ENCODE measurements at places on chromosomes 7 and 10.

GRCh38 chr10:124735491-124736286 is 8.5 kb downstream of the FAM53B start:
- DNase-seq, result no peak

DNA sequence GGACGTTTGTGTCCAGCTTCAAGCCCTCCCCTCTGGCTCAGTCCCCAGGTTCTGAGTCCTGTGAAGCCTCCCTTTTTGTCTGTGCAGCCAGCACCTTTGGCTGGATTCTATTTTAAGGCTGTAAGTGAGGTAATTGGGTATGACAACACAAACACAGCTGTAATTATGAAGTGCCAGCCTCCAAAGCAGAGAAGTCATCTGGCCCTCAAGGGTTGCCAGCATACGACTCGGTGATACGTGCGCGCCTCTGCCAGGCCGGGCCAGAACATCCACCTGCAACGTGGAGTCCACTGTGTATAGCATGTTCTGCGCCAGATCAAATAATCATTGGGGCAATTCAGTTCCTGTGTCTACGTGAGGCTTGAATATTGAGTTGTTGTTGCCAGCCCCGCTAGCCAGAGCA is 6.7 kb upstream of the FAM180A start:
- no peak for DNase-seq

DNA sequence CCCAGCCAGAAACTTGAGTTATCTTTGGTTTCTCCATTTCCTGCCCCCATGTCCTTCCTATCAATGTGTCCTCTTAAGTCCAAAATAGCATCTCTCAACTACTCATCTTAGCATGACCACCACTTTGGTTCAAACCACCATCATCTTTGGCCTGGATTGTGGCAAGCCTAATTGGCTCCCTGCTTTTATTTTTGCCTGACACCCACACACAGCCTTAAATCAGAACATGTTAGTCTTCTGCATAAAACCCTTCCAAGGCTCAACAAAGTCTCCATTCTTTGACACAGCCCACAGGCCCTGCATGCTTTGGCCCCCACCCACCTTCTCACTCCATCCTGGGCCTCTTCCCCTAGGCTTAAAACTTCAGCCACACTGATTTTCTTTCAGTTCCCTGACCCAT is 2.0 kb upstream of the TSPAN14 start:
- DNase-seq, result no peak

DNA sequence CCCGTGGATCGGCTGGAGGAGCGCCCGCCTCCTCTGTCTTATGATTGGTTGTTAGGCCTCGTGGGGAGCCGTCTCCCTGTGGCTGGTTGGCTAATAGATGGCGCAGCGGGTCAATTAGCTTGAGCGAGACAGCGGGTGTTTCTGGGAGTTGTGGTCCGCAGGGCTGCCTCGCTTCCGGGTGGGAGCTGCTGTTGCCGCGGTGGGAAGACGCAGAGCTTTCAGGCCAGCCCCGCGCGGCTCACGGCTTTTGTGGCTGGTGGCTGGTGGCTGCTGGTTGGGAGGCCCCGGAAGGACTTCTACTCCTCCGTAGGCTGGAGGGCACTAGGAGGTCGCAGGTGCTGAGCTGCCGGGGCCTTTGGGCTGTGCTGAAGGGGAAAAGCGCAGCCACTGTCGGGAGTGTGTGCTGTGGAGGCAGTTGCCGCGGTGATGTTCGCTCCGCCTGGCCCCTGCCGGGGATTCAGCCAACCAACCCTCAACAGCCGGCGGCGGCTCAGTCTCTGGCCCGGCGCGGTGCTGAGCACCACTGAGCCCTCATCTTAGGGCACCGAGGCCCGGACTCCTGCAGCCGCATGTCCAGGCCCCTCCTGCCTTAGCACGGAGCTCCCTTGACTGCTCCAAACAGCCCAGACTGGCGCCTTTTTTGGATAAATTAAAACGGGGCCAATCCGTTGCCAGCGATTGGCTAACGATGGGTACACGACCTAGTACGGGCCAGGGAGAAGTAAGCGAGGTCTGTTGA is 652 bp upstream of the C10orf143 start:
- peak; percentile 97 for DNase-seq

DNA sequence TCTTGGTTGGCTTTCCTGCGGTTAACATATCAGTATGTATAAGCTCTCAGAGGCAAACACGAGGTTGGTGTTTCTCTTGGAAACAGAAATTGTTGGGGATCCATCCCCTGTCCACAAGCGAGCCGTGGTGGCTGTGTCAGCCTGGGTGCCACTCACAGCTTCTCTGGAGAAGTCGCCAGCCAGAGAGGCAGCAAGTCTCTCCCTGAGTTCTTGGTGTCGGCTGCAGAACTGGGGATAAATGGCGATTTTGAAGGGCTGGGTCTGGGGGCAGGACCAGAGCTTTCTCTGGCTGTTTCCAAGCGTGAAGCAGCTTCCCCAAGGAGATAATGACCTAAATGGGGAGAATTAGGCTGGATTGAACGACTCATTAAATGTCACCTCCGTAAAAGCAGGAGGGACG is 335.3 kb downstream of the GLRX3 start:
- DNase-seq, result no peak

Data from renal cortex interstitium (tissue), 15 donors.